ENCODE measurements at places on chromosomes 11 and 22.

GRCh38 chr11:134658481-134659225, 246.6 kb upstream of the B3GAT1 start:
- H3K4me3 ChIP-seq, result no peak overlapping the region
- H3K36me3 ChIP-seq, result no peaks in the 10 kb centered on the region
- H3K27me3 ChIP-seq, result no peaks in the 10 kb centered on the region
- no peak for DNase-seq
- no peak overlapping the region for H3K27ac ChIP-seq

DNA sequence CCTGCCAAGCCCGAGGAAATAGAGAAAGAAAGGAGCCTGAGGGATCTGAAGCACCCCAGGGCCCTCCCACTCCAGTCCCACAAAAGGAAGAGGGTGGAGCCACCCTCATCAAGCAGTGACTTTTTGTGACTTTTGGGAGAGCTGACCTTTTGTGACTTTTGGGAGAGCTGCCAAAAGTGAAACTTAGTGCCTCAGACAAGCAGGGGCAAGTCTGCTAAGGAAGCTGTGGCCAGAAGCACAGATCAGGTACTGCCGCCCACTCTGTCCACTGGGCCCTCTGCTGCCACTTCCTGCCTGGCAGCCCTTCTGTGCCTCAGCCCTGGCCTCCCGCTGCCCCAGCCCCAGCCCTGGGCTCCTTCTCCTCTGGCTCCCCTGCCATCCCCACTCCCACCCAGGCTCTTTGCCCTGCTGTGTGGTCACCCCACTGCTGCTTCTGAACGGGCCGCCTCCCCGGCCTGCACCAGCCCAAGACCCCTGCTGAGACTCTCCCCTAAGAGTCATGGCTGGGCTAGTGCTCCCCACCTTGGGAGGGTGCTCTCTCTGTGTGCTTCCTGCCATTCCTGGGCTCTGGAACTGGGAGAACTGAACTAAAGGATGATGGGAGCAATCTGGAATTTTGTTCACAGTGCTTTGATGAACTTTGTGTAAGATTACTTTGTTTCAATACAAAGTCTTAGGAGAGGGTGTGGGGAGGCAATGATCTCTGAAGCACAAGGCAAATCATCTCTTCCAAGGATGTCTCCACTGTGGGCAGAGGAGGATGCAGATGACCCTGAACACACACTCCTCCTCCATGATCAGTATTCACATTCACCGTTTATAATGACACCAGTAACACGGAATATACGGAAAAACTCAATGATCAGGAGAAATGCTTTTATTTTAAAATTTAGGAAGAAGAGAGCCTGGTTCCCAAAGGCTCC, at the start of gene APOBEC3H:
Gene APOBEC3H, plus strand, starts transcription at position 147 of the 923 bp plus-strand sequence. CDS start 3,035 bp downstream, outside the sequence.
- H3K27ac ChIP-seq, result no peak within 1 kb of the TSS
- H3K4me1 ChIP-seq, result no peaks in the 10 kb centered on the region
- no peak for DNase-seq
- no peaks in the 10 kb centered on the region for H3K36me3 ChIP-seq

DNA sequence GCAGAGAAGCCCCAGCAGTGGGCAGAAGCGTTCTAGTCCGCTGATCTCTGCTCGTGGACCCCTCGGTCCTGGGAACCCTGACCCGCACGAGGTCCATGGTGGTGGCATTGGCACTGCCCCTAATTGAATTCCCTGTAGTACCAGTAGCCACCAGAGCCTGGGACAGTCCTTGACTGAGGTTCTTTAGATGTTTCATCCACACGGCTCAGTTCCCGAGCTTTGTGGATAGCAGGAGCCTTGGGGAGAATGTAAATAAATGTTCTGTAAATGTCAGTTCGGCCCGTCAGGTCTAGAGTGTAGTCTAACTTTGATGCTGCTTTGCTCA, 39.4 kb upstream of the SEPTIN5 start:
- H3K4me3 ChIP-seq, result no peak overlapping the region
- no peak overlapping the region for H3K27ac ChIP-seq
- no peaks in the 10 kb centered on the region for H3K27me3 ChIP-seq
- H3K36me3 ChIP-seq, result no peaks in the 10 kb centered on the region

GRCh38 chr22:33896575-33897447, 23.5 kb downstream of the LARGE1 start:
- no peak for DNase-seq
- H3K4me1 ChIP-seq, result no peaks in the 10 kb centered on the region
- H3K27me3 ChIP-seq, result no peaks in the 10 kb centered on the region
- H3K4me3 ChIP-seq, result no peak overlapping the region

DNA sequence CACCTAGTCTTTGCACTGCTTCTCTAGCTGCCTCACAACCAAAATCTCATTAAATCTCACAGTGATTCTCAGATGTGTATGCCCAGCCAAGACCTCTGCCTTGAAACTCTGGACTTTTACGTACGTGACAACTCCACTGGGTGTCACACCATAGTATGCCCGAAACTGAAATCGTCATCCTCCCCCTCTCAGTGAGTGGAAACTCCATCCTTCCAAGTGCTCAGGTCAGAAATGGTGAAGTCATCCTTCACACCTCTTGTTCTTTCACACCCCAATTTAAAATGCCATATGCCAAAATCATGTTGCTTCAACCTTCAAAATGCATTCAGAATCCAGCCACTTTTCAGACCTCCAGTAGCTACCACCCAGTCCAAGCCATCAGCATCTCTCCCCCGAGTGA, 42.5 kb downstream of the SFI1 start:
- no peaks in the 10 kb centered on the region for H3K4me1 ChIP-seq
- H3K4me3 ChIP-seq, result no peak overlapping the region
- DNase-seq, result no peak
- H3K36me3 ChIP-seq, result peaks cover 2% of the 10 kb centered on the region

DNA sequence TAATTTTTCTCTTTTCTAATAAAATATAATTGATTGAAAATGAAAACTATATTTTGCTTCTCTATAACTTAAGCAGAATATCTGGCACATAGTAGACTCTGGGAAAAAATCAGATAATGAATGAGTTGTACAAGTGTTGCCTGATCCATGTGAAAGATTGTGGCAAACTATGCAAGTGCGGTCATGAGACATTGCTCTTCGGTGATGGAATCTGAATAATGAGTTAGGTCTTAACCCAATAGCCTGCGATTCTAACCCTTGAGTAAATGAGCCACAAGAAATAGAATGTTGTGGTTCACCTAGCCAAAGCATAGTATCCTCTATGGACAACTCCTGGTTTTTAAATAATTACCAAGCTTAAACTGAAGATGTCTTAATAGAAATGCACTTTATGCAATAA, 333.7 kb upstream of the LUZP2 start:
- no peaks in the 10 kb centered on the region for H3K4me1 ChIP-seq
- no peak overlapping the region for H3K27ac ChIP-seq
- H3K27me3 ChIP-seq, result no peaks in the 10 kb centered on the region
- DNase-seq, result no peak
- no peak overlapping the region for H3K4me3 ChIP-seq
- no peaks in the 10 kb centered on the region for H3K36me3 ChIP-seq

DNA sequence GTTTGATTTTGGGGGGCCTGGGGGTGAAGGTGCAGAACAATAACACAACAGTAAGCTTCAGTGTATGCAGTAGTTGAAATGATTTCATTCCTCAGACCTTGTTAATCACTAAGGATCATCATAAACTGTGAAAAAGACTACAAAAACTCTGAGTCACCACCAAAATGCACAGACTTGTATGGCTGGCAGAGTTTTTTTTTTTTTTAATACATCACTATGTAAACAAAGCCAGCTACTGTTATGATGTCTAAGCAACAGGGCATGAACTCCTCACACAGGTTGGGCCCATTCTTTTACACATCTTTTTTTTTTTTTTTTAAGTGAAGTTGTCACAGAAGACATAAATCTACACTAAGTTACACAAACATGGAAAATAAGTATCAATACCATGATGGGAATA, 311.9 kb downstream of the GUCY1A2 start:
- H3K27me3 ChIP-seq, result no peaks in the 10 kb centered on the region
- H3K36me3 ChIP-seq, result no peaks in the 10 kb centered on the region
- no peak overlapping the region for H3K27ac ChIP-seq
- DNase-seq, result no peak
- no peak overlapping the region for H3K4me3 ChIP-seq
- no peaks in the 10 kb centered on the region for H3K4me1 ChIP-seq

DNA sequence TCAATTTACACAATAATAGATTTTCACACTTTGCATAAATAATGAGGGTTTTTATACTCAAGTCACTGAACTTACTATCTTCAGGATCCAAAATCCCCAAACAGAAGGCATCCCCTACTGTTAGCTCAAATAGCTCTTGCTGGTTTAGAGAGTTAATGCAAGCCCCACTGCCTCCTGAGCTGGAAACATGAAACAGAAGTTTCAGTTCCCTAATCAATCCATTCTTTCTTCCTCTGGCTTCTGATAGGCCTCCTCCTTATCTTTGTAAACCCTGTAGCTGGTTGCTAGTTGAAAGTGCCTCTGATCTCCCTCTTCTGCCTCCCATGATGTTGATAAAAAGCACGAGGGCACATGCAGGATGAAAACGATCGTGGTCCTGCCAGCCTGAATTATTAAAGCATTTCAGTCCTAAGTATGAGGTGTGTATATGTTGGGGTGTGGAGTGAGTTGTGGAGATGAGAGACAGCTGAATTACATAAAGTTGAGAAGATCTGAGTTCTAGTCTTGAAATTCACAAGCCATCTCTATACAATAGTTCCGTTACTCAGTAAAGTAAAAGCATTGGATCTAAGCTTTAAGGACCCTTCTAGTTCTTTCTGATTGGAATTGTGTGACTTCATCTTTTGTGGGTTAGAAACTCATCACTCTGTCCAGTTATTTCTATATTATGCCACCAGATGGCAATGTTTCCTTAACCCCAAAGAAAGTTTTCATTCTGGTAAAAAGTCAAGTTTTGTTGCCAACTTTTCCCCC, 35.0 kb upstream of the EHF start:
- H3K36me3 ChIP-seq, result no peaks in the 10 kb centered on the region
- H3K27ac ChIP-seq, result no peak overlapping the region
- H3K27me3 ChIP-seq, result no peaks in the 10 kb centered on the region
- DNase-seq, result no peak
- no peaks in the 10 kb centered on the region for H3K4me1 ChIP-seq

DNA sequence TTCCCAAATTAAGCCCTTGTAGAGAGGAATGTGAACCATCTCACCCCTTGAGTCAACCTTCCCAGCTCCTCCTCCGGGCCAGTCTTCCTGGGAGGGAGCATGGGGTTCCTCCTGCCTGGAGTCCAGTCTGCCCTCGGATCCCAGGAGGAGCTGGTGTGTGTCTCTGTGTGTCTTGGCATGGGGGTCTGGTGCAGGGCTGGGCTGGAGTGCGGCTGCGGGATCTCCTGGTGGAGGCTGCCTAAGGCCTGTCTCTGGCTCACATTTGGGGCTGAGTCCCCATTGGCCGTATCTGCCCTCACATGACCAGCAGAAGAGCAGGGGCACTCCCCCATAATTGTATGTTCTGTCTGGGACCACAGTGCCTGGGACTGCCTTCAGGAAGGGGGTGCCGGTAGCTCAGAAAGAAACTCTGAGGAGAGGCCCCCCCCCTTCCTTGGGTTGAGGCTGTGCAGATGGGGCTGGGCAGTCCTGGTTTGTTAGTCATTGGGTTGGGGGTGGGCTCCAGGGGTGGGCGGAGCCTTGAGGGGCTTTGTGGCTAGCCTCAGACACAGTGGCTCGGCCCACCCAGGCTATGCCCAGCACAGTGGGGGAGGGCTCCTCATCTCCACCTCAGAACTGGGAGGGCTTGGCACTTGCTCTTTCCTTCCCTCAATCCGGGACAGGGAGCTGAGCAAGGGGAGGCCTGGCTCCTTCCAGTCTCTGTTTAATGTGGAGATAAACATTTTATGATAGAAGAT, 2.9 kb downstream of the C1QTNF5 start:
- H3K4me1 ChIP-seq, result peaks cover 59% of the 10 kb centered on the region
- no peak overlapping the region for H3K27ac ChIP-seq
- H3K36me3 ChIP-seq, result no peaks in the 10 kb centered on the region
- H3K27me3 ChIP-seq, result no peaks in the 10 kb centered on the region

DNA sequence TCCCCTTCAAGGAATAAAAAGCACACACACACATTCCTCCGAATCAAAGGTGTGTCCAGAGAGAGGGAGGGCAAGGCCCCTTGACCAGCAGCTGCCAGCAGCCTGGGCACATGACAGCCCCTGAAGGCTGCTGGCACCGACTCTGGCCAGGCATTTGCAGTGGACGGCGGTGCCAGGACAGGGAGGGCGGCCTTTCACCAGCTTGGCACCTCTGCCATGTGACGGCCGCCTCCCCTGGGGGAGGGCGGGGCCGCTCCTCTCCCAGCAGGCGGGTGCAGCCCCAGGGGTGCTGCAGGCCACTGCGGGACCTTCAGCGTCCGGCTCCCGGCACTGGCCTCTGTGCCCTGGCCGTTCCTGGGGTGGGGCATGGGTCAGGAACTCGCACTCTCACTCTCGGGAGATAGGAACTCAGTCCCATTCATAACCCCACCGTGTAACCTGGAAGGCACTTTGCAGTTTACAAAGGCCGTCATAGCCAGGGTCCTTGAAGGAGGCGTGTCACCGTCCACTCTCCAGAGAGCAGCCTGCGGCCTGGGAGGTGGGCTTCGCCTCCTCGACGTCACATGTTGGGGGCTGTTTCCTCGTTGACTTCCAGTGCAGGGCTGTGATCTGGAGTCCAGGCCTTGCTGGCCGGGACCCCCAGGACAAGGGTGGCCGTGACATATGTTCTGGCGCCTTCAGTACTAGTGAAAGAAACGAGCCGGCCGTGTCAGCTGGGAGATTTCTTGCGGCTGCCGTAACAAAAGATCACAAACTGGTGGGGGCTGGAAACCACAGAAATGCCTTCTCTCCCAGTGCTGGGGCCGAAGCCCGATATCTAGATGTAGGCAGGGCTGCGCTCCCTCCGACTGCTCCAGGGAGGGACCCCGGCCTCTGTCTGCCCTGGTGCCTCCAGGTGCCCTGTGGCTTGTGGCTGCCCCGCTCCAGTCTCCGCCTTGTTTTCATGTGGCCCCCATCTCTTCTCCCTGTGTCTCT, 39.9 kb upstream of the SMIM38 start:
- no peak for DNase-seq
- H3K4me3 ChIP-seq, result peak overlapping the region; percentile 34
- no peaks in the 10 kb centered on the region for H3K36me3 ChIP-seq
- H3K27ac ChIP-seq, result no peak overlapping the region

DNA sequence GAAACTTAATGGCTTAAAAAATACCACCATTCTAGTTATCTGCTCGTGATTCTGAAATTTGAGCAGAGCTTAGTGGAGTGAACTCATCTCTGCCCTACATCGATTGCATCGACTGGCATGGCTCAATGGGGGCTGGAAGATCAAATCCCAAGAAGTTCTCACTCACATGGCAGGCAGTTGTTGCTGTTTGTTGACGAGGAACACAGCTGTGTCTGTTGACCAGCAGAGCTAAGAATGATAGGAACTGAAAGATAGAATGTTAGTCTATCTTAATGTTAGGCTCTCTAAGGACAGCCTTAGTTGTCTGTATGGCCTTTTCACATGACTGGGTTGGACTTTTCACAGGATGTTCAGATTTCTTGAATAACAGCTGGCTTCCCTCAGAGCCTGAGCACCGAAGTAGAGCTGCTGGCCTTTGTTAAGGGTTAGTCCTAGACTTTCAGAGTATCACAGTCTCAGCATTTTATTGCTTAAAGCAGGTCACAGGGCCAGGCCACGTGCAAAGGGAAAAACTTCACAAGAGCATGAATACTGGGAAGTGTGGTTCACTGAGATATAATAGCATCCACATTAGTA, 31.6 kb upstream of the IZUMO1R start:
- no peaks in the 10 kb centered on the region for H3K36me3 ChIP-seq
- no peaks in the 10 kb centered on the region for H3K27me3 ChIP-seq
- H3K27ac ChIP-seq, result no peak overlapping the region
- no peak overlapping the region for H3K4me3 ChIP-seq
- DNase-seq, result no peak

Data from thoracic aorta (tissue), 2 donors.